ENCODE measurements at places on chromosomes 2 and 18.

DNA sequence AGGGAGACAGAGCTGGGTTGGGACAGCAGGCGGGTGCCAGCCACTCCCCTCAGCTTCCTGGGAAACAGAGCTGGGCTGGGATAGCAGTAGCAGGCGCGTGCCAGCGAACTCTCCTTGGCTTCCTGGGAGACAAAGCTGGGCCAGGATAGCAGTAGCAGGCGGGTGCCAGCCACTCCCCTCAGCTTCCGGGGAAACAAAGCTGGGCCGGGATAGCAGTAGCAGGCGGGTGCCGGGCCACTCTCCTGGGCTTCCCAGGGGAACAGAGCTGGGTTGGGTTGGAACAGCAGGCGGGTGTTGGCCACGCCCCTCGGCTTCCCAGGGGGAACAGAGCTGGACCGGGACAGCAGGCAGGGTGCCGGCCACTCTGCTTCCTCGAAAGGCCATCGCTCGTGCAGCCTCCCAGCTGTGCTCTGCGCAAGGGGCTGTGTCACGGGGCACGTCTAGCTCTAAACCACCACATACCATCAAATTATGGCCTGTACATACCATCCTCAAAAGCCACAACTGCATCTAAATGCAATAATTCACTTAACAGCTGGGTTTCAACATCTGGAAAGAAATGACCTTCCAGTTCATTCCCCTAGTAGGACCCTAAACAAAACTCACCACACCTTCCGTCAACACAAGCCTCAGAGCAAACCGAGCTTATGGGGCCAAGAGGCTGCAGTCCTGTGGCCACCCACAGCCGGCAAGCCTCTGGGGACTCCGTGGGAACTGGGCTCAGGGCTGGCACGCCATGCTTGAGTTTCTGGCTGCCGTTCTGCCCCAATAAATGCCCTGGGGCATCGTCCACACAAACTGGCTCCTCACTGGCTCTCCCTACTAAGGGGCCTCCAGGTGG is 228.3 kb downstream of the TWIST2 start:
- DNase-seq = no peak

DNA sequence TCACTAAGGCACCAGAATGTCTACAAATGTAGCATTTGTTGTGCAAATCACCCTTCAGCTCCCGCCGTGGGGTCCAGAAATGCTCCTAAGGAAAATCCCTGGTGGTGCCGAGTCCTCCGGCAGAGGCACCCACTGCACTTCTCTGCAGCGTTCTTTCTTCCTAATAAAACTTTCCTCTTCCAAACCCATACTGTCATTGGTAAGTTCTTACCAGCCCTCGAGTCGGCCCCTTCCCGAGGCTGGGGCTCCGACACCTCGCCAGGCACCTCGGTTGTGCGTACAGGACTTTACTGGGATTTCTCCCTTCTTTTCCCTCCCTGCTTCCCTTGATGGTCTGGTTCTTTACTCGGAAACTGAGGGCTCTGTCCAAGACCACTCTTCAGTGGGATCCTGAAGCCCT is 10.3 kb upstream of the AGXT start:
- DNase-seq = no peak

- DNase-seq = peak; percentile 11
These were observed 1019.6 kb upstream of the PIK3C3 start for GRCh38 chr18:40935423-40935822.

DNA sequence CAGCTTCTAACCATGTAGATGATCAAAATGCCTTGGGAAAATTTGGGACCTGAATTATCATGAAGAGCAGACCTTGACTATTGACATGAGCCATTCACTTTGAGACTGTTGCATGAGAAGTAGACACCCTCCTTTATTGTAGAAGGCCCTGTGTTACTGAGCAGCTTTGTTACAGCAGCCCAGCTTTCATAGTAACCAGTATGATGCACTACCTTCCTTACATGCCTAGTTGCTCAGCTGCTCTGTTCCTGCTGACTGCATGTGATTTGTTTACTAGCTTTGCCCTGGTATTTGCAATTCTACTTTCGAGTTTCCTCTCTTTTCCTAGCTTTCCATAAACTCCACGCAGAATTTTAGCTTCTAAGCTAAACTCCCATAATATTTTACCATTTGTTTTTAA is 11.2 kb upstream of the FN1 start:
- no peak for DNase-seq

- no peak for DNase-seq
These were observed 175.2 kb upstream of the PKDCC start for GRCh38 chr2:41872646-41873045.

- no peak for DNase-seq
These were observed 143.6 kb downstream of the TDRD15 start for GRCh38 chr2:21267232-21267835.

DNA sequence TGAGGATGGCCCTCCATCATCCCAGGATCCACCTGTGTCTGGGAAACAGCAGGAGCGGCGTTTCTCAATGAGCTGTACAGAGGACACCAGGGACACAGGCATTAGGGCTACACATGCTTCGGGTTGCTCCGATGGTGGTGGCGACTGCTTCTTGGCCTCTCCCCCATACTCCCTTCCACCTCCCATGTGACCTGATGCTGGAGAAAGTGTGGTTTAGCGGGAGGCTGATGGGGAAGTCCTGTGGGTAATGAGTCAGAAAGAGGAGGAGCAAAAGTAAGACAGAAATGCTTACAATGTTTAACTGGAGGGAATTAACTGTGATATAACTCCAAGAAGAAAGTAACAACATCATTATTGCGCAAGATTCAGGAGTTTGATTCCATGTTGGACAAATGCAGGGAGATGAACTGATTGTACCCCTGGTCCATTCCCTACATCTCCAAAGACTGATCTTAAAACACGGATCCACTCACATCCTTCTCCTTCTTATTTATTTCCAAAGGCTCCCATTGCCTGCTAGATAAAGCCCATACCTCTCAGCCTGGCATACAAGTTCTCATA is 186.6 kb downstream of the NRP2 start:
- DNase-seq = peak; percentile 86

GRCh38 chr2:105361102-105361889 is 24.0 kb downstream of the C2orf49 start:
- DNase-seq = no peak

DNA sequence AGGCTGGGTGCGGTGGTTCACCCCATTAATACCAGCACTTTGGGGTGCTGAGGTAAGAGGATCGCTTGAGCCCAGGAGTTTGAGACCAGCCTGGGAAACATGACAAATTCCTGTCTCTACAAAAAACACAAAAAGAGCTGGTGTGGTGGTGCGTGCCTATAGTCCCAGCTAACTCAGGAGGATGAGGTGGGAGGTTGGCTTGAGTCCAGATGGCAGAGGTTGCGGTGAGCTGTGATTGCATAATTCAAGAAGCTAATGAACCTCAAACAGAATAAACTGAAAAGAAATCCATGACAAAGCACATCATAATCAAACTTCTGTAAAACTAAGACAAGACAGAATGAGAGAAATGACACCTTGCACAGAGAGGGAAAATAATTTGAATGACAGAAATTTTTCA is 54.8 kb downstream of the SEMA4F start:
- DNase-seq = peak; percentile 92

GRCh38 chr2:84889332-84889731 is 8.4 kb upstream of the TRABD2A start:
- DNase-seq = no peak

GRCh38 chr2:49123600-49123999 is 30.7 kb downstream of the FSHR start:
- no peak for DNase-seq

- no peak for DNase-seq
These were observed at the start of gene ASXL3 for GRCh38 chr18:33577685-33578517. TSS of gene ASXL3 (plus strand) at chr18:33578219. CDS start at chr18:33578632, 413 bp downstream.

GRCh38 chr18:52009958-52010357 is 330.0 kb upstream of the DCC start:
- no peak for DNase-seq

- no peak for DNase-seq
These were observed 143.3 kb downstream of the PDE1A start for GRCh38 chr2:182283512-182283911.

DNA sequence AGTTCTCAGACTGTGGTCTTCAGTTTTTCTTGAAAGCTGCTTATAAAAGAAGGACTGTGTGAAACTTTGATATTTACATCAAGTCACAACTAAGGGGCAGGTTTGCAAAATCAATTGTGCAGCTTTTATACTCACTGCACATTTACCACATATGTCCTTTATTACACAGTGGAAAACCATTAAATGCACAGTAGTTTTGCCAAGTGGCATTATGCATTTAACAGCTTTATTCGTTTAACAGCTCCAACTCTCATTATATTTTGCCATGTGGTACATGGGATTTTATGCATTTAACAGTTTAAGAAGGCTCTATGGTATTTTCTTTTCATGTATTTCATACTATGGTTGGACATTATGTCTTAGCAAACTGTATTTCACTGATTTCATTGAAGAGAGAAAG is 135.6 kb downstream of the SATB2 start:
- DNase-seq = no peak

DNA sequence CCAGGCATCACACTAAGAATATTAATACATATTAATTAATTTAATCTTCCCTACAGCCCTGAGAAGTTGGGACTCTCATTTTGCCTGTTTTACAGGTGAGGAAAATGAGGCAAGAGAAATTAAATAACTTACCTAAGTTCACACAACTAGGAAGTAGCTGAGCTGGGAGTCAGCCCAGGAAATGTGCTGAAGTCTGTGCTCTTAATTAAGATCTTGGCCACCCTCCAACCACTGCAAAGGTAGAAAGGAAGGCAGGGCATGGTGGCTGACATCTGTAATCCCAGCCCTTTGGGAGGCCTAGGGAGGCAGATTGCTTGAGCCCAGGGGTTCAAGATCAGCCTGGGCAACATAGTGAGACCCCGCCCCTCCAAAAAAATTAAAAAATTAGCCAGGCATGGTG is 12.9 kb upstream of the MGAT4A start:
- DNase-seq = no peak

DNA sequence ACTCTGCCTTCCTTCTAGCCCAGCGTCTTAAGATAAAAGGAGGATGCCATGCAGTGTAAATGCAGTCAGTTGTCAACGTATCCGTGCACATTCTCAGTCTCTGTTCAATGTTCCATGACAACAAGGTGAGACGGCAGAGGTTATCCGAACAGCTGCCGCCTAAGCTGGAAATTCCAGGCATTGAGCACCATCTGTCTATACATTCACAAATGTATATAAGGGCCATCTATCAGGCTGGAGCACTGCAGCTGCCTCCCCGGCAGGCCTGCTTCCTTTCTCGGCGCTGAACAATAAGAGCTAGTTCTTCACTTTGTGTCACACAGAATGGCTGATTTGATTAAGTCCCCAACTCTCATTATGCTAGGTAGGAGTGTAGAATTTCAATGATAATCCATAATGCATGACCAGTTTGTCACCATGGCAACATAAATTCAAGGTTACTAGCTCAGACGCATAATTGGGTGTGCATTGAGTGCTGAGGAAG is 282.2 kb upstream of the SOX11 start:
- DNase-seq = no peak

DNA sequence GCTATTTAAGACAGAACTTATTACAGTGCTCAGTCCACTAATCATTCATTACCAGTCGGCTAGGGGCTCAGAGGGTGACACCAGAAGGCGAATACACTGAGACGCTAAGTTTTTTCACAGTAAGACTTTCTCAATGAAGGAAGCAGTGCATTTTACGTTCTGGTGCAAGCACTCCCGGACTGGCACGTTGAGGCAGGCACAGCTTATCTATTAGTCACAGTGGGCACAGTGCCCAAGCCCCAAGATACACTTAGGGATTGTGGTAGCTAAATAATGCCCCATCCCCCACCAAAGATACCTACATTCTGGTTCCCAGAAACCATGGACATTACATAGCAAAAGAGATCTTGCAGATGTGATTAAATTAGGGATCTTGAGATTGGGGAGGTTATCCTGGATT is 32.6 kb upstream of the BCL11A start:
- no peak for DNase-seq

DNA sequence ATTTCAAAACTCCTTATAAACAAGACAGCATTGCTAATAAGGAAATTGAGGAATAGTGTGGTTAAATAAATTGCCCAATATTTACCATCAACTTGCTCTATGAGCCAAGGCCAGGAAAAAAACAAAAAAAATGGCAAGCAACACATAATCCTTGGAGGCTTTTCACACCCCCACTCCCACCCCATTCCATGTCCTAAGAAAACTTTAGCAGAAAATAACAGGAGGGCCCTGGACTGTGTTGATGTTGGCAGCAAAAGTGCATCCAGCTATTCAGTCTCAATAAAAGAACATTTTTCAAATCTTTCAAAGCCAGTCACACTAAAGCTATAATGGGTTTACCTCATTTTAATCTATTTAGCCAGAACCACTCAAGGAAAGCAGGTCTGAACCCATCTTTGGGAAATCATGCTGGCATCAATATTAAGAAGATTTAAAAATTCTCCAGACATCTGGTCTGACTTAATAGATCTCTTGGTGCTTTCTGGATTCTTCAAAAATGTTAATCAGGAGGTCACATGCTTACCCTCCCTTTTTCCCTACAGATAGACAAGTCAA is 34.6 kb upstream of the STK17B start:
- DNase-seq = no peak

GRCh38 chr2:177239932-177240630 is 24.4 kb downstream of the NFE2L2 start:
- DNase-seq = peak; percentile 35

DNA sequence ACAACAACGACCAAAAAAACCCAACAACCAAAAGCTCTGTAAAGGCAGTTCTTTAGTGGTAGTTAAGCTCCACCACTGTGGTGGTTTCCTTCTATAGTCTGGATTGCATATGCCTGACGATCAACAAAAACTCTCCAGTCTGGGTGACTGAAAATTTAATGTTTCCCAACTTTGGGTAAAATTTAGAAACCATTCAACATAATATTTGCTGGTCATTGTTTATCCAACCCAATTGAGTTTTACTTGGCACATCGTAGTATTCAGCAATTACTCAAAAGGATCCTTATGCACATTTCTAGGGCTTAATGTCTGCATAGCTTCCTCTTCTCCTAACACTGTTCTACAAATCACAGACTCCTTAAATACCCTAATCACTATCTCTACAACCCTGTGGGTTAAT is 1080.2 kb upstream of the NRXN1 start:
- no peak for DNase-seq

GRCh38 chr2:226655871-226656270 is 143.7 kb downstream of the IRS1 start:
- DNase-seq = no peak

DNA sequence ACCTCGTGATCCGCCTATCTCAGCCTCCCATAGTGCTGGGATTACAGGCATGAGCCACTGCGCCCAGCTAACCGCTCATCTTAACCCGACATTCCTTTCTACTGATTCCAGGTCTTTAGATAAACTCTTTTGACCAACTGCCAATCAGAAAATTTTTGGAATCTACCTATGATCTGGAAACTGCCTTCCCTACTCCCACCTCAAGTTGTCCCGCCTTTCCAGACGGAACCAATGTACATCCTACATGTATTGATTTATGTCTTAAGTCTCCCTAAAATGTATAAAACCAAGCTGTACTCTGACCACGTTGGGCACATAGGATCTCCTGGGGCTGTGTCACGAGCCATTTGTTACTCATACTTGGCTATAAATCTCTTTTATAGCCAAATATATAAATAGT is 3.2 kb upstream of the NEU2 start:
- no peak for DNase-seq

GRCh38 chr2:25281941-25282340 is 59.8 kb downstream of the DNMT3A start:
- no peak for DNase-seq

- DNase-seq = no peak
These were observed 9.2 kb upstream of the DNAH7 start for GRCh38 chr2:196077821-196078220.

- DNase-seq = no peak
These were observed 144.2 kb upstream of the LRRTM4 start for GRCh38 chr2:77666251-77666980.

GRCh38 chr2:65300761-65301711 is 73.4 kb downstream of the ACTR2 start:
- no peak for DNase-seq

Measured in kidney glomerular epithelial cell (primary cell).